Glutamatergic neuron (in vitro differentiated cells): ENCODE measurements at places on chromosomes 1 and 21.

- DNase-seq: no peak
Observed at GRCh38 chr1:112579801-112580510, 39.0 kb downstream of the ST7L start.

DNA sequence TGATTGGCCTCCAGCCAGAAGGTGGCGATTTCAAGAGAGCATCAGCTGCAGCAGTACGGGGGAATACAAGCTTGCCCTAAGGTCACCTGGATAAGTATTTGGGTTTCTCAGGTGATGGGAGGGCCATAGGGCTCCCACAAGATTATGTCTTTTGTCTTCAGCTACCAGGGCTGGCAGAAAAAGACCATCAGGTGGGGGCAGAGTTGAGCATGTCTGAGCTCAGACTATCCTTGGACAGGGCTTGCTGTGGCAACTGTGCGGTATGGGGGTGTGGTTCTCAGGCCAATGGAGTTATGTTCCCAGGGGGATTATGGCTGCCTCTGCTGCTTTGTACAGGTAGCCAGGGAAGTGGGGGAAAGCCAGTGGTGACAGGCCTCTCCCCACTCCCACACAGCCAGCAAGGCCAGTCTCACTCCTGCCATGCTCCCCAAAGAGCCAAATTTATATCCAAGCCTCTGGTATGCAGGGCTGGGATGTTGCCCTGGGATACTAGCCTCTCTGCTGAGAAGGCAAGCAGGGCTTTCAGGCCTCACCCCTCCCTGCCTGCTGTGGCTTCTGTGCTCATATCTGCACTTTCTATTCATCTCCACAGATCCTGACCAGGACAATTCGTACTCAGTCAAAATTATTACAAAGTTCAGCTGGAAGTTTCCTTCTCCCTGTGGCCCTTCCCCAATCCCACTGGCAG, 26.6 kb upstream of the CD84 start:
- no peak for DNase-seq

GRCh38 chr1:1899266-1899966, 8.5 kb upstream of the GNB1 start:
- no peak for DNase-seq

GRCh38 chr1:10721381-10722321, 74.8 kb downstream of the CASZ1 start:
- DNase-seq: no peak
